ENCODE measurements at places on chromosomes 1 and 21. TPM values are rescaled to one million over a fixed set of nuclear protein-coding genes. Genes with fewer than 3 reads are reported as not detected.

- no peak overlapping the region for H3K27ac ChIP-seq
- no peak overlapping the region for H3K4me3 ChIP-seq
- no peak for DNase-seq
- peaks cover 4% of the 10 kb centered on the region for H3K4me1 ChIP-seq
- peaks cover 6% of the 10 kb centered on the region for H3K36me3 ChIP-seq
- no peaks in the 10 kb centered on the region for H3K27me3 ChIP-seq
Observed at GRCh38 chr1:205760606-205761005, 10.6 kb upstream of the NUCKS1 start.

Gene SH3BP5L
- 28.5 TPM for total RNA-seq

DNA sequence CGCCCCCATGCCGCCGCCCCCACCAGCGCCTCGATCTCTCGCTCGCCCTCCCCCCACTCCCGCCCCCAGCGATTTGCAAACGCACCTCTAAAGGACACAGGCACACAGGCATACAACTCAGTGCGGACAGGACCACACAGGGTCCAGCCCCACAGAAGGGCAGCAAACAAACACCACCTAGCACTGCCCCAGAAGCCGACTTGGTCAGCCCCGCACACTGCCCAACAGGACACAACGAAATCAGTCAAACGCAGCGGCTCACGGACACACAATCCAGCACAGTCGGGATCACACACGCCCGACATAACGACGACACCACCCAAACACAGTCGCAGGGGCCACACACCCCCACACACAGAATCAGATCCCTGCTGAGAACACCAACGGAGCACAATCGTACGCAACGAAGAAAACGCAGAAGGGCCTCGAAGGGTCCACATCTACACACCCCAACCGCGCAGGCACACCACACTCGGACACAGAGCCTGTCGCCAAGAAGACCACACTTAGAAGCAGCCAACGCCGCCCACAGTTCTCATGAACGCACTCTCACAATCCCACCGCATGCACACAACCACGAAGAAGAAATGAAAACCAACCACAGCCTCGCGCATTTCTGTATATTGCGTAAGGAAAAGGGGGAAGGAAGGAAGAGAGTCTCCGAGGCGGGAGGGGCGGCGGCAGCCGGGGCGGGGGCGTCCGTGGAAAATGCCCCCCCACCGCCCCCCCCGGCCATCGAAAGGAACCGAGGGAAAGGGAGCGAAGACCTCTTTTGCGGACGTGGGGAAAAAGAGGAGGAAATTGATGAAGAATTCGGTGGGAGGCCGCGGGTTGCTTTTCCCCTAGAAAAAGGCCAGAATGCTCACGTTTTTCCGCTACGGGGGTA, 481 bp downstream of the TAL1 start:
- peak overlapping the region; percentile 77 for H3K4me3 ChIP-seq
- H3K27ac ChIP-seq = peak overlapping the region; percentile 23
- H3K4me1 ChIP-seq = peaks cover 37% of the 10 kb centered on the region
- H3K36me3 ChIP-seq = peaks cover 6% of the 10 kb centered on the region
- H3K27me3 ChIP-seq = peaks cover 80% of the 10 kb centered on the region
- no peak for DNase-seq

- DNase-seq = no peak
- H3K4me3 ChIP-seq = no peak within 1 kb of the TSS
Observed at GRCh38 chr1:56578963-56579875, at the start of gene PLPP3. Gene PLPP3 (minus strand): TSS chr1:56579563. CDS start chr1:56579016, 547 bp downstream.

Gene POFUT2
- total RNA-seq = 37.4 TPM

Gene REN
- not detected for total RNA-seq

DNA sequence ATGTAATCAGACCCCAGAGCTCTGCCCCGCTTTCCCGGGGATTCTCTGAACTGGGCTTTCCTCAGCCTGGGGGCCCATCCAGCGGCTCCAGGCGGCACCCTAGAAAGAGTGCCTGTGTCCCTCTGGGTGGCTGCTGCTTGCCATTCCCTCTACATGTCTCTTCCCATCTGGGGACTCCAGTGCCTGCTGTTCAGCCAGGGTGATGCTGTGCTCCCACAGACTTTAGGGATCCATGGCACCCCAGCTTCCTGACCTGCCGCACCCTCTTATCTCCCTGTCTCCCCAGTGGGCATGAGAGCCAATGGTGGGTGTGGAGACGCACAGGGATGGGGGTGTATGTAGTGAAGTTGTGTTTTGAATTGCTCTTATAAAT, 16.2 kb downstream of the TRAPPC10 start:
- H3K27ac ChIP-seq = no peak overlapping the region
- peaks cover 10% of the 10 kb centered on the region for H3K36me3 ChIP-seq
- H3K27me3 ChIP-seq = no peaks in the 10 kb centered on the region
- DNase-seq = no peak
- no peak overlapping the region for H3K4me3 ChIP-seq

GRCh38 chr1:60857851-60858250, 224.5 kb upstream of the NFIA start:
- peaks cover 28% of the 10 kb centered on the region for H3K27me3 ChIP-seq
- no peak overlapping the region for H3K27ac ChIP-seq
- no peak overlapping the region for H3K4me3 ChIP-seq
- no peaks in the 10 kb centered on the region for H3K36me3 ChIP-seq
- no peaks in the 10 kb centered on the region for H3K4me1 ChIP-seq
- no peak for DNase-seq

Gene FMO5
- total RNA-seq = 1.2 TPM

DNA sequence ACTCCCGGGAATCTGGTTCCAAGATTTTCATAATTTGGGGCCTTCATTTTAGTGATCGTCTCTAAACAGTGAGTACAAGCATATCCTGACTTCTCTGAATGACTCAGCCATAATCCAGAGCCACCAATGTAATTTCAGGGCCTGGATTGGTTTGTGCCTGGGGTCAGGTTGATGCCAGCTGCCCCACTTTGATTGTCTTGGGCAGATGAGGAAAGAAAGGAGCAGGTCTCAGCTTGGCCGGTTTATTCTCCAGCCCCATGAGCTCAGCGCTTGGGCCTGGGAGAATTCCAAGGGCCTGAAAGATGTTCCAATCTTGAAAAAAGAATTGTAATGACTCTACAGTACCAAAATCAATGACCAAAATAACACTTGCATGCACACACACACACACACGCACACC, 71.2 kb upstream of the ECE1 start:
- no peaks in the 10 kb centered on the region for H3K36me3 ChIP-seq
- H3K4me3 ChIP-seq = no peak overlapping the region
- H3K4me1 ChIP-seq = peaks cover 7% of the 10 kb centered on the region
- H3K27me3 ChIP-seq = no peaks in the 10 kb centered on the region

GRCh38 chr1:59767119-59767518, 47.6 kb upstream of the HOOK1 start:
- no peaks in the 10 kb centered on the region for H3K4me1 ChIP-seq
- H3K27ac ChIP-seq = no peak overlapping the region
- DNase-seq = no peak
- peaks cover 2% of the 10 kb centered on the region for H3K27me3 ChIP-seq
- no peak overlapping the region for H3K4me3 ChIP-seq

- no peaks in the 10 kb centered on the region for H3K36me3 ChIP-seq
- H3K27me3 ChIP-seq = no peaks in the 10 kb centered on the region
- no peak overlapping the region for H3K4me3 ChIP-seq
- no peak for DNase-seq
- no peak overlapping the region for H3K27ac ChIP-seq
Observed at GRCh38 chr1:41542196-41542930, 57.9 kb upstream of the EDN2 start.

GRCh38 chr21:42580076-42580792, 66.6 kb downstream of the SLC37A1 start:
- H3K36me3 ChIP-seq = peaks cover 19% of the 10 kb centered on the region
- H3K4me1 ChIP-seq = no peaks in the 10 kb centered on the region
- no peak overlapping the region for H3K27ac ChIP-seq
- no peak for DNase-seq

- peaks cover 2% of the 10 kb centered on the region for H3K27me3 ChIP-seq
- no peak for DNase-seq
- no peaks in the 10 kb centered on the region for H3K36me3 ChIP-seq
- H3K4me3 ChIP-seq = no peak overlapping the region
- no peak overlapping the region for H3K27ac ChIP-seq
- no peaks in the 10 kb centered on the region for H3K4me1 ChIP-seq
Observed at GRCh38 chr1:74502432-74502831, 10.0 kb downstream of the LRRC53 start.

- no peak for DNase-seq
- H3K27ac ChIP-seq = no peak overlapping the region
- H3K4me3 ChIP-seq = no peak overlapping the region
- H3K36me3 ChIP-seq = peaks cover 2% of the 10 kb centered on the region
Observed at GRCh38 chr1:14844356-14844755, 245.9 kb downstream of the KAZN start.

Gene S100A5
- total RNA-seq = 1.4 TPM

DNA sequence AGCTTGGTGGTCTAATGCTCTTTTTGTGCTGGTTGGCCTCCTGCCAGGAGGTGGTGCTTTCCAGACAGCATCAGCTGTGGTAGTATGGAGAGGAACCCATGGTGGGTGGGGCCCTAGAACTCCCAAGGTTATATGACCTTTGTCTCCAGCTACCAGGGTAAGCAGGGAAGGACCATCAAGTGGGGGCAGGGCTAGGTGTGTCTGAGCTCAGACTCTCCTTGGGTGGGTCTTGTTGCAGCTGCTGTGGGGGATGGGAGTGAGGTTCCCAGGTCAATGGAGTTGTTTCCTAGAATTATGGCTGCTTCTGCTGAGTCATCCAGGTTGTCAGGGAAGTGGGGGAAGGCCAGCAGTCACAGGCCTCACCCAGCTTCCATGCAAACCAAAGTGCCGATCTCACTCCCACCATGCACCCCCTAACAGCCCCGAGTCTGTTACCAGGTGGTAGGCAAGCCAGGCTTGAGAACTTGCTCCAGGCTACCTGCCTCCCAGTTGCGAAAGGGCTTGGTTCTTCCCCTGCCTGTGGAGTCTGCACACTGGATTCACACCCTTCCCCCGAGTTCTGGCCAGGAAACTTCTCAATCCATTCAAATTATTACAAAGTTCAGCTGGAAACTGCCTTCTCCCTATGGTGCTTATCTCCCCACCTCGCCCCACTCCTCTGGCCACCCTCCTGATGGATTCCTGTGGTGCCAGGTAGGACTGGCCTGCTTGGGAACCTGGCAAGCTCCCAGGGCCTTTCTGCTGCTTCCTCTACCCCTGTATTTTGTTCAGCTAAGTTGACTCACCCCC, 37.8 kb downstream of the DRAM2 start:
- no peaks in the 10 kb centered on the region for H3K27me3 ChIP-seq
- no peak overlapping the region for H3K4me3 ChIP-seq
- no peaks in the 10 kb centered on the region for H3K4me1 ChIP-seq
- peaks cover 10% of the 10 kb centered on the region for H3K36me3 ChIP-seq
- no peak overlapping the region for H3K27ac ChIP-seq
- DNase-seq = no peak

Gene HAPLN2
- total RNA-seq = 0.58 TPM

- H3K27ac ChIP-seq = no peak overlapping the region
- no peaks in the 10 kb centered on the region for H3K27me3 ChIP-seq
- peaks cover 26% of the 10 kb centered on the region for H3K36me3 ChIP-seq
- H3K4me3 ChIP-seq = no peak overlapping the region
- peaks cover 7% of the 10 kb centered on the region for H3K4me1 ChIP-seq
Observed at GRCh38 chr1:39050001-39050400, 23.9 kb downstream of the NDUFS5 start.

Gene CFAP57
- not detected for total RNA-seq

GRCh38 chr1:18160290-18160942, 52.8 kb downstream of the IGSF21 start:
- no peaks in the 10 kb centered on the region for H3K4me1 ChIP-seq
- no peaks in the 10 kb centered on the region for H3K36me3 ChIP-seq
- no peak overlapping the region for H3K4me3 ChIP-seq
- peaks cover 8% of the 10 kb centered on the region for H3K27me3 ChIP-seq
- no peak for DNase-seq

DNA sequence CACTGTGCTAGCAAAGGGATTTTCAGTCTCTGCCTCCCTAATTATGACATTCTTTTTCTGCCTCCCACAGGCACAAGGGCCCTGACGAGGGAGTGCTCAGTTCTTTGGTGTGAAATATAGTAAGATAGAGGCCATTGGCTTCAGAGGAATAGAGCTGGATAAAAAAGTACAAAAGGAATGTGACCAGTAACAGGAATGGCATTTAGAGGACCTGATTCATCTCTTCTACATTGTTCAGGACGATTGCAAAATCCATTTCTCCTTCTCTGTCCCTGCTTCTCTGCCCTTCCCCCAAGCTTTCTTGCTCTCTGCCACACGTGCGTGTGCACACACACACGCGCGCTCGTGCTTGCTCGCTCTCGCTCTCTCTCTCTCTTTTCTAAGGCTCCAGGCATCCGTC, 668.2 kb downstream of the KIF26B start:
- no peak overlapping the region for H3K4me3 ChIP-seq
- H3K36me3 ChIP-seq = peaks cover 30% of the 10 kb centered on the region
- no peak overlapping the region for H3K27ac ChIP-seq
- no peaks in the 10 kb centered on the region for H3K4me1 ChIP-seq
- DNase-seq = no peak
- no peaks in the 10 kb centered on the region for H3K27me3 ChIP-seq

DNA sequence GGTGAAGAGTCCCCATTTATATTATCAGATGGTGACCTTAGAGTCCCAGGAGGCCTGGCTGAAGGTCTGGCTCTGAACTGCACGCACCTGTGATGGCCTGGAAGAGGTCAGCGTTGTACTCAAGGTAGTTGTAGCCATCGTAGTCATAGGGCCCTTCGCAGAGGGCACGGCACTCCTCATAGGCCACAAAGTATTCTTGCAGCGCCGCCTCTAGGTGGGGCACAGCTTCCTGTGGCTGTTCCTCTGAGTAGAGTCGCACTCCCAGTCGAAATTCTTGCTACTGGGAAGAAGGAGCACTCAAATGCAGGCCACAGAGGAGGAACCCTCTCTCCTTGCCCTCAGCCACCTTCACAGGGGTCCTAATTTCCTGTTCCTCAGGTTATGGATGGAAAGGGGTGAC, 7.7 kb downstream of the P3H1 start:
- H3K4me1 ChIP-seq = peaks cover 15% of the 10 kb centered on the region
- no peak overlapping the region for H3K27ac ChIP-seq
- H3K36me3 ChIP-seq = peaks cover 74% of the 10 kb centered on the region
- H3K4me3 ChIP-seq = no peak overlapping the region
- H3K27me3 ChIP-seq = no peaks in the 10 kb centered on the region

GRCh38 chr1:172084876-172085275, 243.6 kb downstream of the DNM3 start:
- no peak for DNase-seq
- H3K27me3 ChIP-seq = no peaks in the 10 kb centered on the region
- H3K27ac ChIP-seq = no peak overlapping the region
- H3K4me1 ChIP-seq = no peaks in the 10 kb centered on the region

DNA sequence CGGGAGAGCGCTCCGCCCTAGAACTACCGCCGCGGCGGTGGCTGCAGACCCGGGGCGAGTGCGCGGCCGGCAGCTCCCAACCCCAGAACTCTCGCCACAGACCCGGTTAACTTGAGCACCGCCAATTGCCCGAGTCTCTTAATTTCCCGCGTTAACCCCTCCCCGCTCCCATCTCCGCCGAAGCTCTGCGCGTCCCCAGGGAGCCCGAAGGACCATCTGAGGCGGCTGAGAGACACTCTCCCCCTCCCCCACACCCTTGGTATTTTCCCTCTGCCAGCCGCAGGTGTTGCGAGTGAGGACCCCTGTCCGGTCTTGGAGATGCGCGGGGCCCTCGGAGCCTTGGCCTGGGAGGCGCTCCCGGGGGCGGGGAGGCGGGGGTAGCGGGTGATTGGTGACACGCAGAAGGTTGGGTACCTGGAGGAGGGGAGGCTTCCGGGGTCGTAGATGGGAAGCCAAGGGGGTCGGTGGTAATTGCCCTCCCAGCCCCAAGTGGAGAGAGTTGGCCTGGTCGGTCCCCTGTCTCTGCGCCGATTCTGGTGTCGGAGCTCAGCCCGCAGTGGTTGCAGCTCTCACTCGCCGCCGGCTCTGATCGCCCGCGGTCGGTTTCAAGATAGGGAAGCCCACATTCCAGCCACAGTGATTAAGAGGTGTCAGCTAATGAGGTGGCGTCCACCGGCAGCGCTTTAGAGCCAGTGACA, 858 bp upstream of the SUSD4 start:
- H3K4me3 ChIP-seq = peak overlapping the region; percentile 80
- H3K27me3 ChIP-seq = no peaks in the 10 kb centered on the region
- H3K4me1 ChIP-seq = peaks cover 26% of the 10 kb centered on the region
- H3K36me3 ChIP-seq = no peaks in the 10 kb centered on the region

Data from naive thymus-derived CD8-positive, alpha-beta T cell (primary cell).